K562 (cell line): ENCODE measurements at places on chromosomes 11 and 22. TPM values are rescaled to one million over a fixed set of nuclear protein-coding genes. Genes with fewer than 3 reads are reported as not detected.

DNA sequence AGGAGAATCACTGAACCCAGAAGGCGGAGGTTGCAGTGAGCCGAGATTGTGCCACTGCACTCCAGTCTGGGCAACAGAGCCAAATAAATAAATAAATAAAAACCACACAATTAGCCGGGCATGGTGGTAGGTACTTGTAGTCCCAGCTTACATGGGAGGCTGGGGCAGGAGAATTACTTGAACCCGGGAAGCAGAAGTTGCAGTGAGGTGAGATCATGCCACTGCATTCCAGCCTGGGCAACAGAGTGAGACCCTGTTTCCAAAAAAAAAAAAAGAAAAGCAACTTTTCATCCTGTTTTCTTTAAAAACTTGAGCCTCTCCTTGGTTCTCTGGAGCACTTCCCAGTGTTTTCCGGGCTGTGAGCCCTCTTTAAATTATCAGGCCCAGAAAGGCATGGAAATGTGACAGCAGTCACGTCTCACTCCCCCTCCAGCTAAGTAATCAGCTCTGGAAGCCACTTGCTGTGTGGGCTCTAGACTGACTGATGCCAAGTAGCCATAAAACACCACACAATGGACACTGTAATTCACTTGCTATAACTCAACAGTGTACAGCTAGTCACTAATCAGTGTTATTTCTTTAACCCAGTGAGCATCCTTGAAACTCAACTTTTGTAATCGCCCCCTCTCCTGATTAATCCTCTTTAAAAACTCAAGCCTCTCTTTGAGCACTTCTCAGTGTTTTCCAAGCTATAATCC lies 13.0 kb upstream of the MCHR1 start:
- peak; percentile 2 for DNase-seq

DNA sequence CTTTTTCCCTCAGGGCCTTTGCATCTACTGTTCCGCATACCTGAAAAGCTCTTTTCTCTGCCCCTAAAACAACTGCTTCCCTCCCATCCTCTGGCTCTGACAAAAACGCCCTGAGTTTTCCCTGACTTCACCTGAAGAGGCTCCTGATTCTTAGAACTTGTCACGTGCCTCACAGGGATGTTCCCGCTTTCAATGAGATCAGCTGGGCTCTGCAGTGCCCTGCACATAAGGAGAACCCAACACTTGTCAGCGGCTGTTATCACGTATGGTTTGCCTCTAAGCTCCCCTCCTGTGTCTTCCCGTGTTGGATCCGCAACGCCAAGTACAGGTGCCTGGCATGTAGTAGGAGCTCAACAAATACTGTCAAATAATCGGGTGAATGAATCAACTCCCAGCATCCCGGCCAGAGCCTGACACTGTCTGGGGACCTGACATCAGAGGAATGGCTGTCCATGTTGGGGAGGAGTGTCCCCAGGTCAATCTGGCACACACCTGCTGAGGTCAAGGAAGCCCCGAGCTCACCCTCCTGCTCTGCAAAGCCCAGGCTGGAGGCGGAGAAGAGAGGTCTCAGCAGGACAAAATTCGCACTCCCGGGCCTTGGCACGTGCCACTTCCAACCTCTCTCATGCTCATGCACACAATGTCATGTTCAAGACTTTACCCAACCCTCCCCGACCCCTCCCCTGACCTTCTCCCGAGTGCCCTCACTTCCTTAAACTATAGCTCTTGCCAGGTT lies 4.2 kb upstream of the GRK2 start:
- DNase-seq = no peak

- DNase-seq = no peak
Observed at GRCh38 chr11:126477535-126478305, 122.2 kb downstream of the ST3GAL4 start.

GRCh38 chr11:26439854-26440253 lies 107.9 kb downstream of the ANO3 start:
- no peak for DNase-seq

DNA sequence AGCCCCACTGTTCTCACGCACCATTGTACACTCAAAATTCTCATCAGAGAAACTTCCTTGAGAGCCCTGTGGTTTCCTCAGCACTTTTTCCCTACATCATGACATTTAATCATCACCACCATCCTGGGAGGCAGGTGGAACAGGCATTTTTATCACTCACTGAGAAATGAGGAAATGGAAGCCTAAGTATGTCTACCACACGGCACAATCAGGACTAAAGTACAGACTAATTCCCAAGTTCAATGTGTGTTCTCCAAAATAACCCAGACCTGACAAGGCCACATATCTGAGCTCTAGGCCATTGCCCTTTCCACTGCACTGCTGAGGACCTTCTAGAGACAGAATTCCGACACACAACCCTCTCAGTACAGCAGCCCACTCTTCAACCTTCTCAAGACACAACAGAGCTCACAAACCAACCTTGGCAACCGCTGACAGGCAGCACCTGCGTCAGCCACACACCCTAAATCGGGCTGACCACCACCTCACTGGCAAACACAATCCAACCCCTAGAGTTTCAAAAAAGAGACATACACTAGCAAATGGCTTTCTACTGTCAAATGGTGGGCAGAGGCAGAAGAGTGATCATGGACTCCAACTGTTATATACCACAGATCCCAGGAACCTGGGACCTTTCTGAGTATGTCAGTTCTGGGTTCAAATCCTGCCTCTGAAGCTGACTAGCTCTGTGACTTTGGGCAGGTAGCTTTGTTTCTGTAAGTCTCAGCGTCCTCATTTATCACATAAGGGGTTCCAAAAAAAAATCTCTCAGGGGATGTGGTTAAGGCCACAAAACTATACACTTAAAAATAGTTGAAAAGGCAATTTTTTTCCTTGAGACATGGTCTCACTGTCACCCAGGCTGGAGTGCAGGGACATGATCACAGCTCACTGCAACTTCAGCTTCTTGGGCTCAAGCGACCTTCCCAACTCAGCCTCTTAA lies 16.3 kb downstream of the SMCO4 start:
- no peak for DNase-seq

DNA sequence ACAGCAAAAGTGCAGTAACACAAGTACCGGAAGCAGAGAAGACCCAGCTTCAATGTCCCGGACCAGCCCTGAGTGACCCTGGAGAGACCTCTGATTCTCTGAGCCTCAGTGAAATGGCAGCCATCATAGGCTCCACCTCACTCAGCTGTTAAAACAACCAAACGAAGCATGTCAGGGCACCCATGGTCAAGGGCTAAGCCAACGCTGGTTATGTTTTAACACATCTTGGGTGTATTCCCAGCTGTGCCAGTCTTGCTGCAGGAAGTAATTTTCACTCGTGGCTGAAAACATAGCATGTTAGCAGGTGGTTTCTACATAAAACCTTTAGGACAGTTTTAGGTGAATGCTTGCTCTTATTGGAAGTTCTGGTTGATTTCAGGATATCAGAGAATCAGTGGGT lies 30.9 kb downstream of the LMO2 start:
- DNase-seq = no peak

GRCh38 chr22:46001046-46001425 lies 24.1 kb upstream of the WNT7B start:
- DNase-seq = no peak

GRCh38 chr11:8204025-8204424 lies 35.2 kb upstream of the RIC3 start:
- no peak for DNase-seq

GRCh38 chr22:27804470-27805297 lies 3.1 kb upstream of the MN1 start:
- peak; percentile 58 for DNase-seq

- DNase-seq = no peak
Observed at GRCh38 chr11:72514331-72514730, 80.0 kb upstream of the CLPB start.

GRCh38 chr11:125756050-125756449 lies 10.0 kb downstream of the PATE1 start:
- DNase-seq = no peak

- DNase-seq = no peak
Observed at GRCh38 chr11:94673386-94673785, 94.8 kb upstream of the AMOTL1 start.

DNA sequence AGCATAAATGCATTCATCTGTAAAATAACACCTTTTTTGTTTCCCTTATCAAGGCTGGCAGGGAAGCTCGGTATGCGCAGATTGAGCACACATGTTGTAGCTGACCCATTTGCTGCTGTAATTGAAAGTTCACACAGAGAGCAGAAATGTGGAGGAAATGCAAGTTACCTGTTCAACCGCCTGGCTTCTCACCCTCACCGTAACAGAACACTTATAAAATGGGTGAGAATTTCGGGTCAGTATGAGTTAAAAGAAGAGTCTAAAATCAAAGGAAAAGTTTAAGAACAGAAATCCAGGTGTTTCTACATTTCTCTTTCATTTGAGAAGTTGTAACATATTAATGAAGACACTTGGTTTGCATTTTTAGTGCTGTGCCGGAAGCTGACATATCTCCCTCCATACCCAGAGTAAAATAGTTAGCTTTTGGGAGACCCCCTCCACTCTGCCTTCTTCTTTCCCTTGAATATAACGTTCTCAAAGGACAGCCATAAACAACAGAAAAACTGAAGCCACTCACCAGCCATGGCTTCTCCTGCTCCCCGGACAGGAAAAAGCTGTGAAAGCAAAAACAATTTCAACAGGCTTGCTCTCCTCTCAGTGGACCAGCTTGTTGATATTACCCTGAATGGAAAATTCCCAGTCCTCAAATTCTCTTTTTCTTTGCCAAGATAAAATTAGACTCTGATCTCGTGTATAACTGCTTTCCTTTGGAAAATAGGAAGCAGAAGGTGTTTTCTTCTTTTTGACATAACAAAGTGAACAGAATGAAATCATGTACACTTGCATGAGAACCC lies at the start of gene CASP12:
TSS of gene CASP12 (minus strand) at position 570 of the 794 bp plus-strand sequence.
- DNase-seq = no peak

GRCh38 chr22:49792107-49792506 lies 35.6 kb downstream of the BRD1 start:
- DNase-seq = no peak

DNA sequence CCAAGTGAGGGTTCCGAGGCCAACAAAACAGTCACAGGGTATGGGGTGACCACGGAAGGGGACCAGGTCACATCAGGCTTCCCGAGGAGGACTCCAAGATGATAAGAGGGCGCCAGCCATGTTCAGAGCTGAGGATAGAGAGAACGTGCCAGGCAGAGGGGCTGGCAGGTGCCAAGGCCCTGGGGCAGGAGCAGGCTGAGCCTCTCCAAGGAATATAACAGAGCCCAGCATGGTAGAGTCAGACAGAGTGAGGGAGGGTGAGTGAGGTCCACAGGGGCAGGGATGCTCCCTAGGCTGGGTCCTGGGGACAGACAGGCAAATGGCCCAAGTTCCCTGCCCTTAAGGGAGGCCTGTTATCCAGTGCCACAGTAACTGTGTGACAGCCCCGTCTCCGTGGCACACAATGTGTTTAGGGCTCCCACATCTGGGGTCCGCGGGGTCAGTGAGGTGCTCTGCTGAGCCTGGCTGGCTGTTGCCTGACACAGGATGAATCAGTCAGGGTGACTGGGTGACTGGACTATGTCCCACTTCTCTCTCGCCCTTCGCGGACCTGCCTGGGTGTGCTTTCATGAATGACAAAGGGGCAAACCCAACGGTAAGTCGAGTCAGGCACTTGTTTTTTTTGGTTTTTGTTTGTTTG lies 105.3 kb downstream of the MPPED1 start:
- no peak for DNase-seq

GRCh38 chr11:57873196-57873911 lies 111.8 kb downstream of the CTNND1 start:
- DNase-seq = no peak

DNA sequence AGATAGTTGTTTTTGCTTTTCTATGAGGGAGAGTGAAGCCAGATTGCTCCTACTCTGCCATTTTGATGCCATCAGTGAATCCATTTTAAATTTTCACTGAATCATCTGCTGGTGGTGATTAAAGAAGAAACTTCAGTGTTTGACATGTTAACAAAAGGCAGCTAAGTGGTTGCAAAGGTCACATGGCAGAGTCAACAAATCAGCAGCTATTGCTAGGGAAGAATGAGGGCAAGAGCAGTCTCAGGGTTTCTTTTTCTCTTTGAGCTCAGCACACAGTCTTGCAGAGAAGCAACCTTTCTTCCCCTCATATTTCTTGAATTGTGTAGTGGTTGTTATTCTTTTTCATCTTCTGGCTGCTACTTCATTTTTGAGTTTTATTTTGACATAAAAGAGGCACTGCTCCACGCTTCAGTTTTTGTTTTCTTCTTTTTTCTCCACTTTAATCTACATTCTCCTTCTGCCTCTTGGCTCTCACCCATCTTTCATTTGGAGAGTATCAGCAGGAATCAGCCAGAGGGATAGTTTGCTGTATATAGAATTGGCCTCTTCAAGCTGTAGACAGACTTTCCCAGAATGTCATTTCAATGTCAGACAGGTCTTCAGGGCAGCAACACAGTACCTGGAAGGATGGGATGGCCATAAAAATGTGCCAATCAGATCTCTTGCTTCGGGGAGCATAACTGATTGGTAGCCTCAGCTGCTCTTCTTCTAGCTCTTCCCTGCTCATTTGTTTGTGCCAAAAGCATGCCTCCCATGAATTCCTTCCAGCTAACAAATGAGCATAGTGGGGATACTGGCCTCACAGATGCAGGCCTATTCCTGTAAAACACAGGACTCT lies 153.9 kb downstream of the TRPC6 start:
- no peak for DNase-seq

DNA sequence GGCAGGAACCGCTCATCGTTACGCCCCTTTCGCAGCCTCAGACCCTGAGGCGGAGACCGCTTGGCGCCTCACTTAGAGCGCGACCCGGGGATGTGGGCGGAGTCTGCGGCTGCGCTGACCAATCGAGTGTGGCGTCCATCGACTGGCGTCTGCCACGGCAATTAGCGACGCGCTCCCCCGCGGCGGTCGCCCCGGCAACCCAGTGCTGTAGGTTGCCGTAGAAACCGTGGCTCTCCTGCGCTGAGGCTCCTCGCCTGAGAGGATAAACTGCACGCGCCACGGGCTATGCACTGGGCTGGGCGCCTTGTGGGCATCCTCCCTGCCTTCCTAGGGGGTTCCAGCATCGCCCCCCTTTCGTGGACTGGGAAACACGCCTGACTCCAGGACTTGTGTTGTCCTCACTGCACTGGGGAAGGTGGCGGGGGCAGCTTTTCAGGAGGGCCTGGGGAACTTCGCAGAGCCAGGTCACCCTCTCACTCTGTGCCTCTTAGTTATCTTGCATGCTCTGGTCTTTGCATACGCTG lies 701 bp upstream of the P2RX6 start:
- peak; percentile 100 for DNase-seq

GRCh38 chr22:29740216-29740615 lies 20.4 kb downstream of the CABP7 start:
- DNase-seq = no peak

APOL5 gene
- polyA plus RNA-seq = not detected in 2 replicates

CCDC116 gene
- 7.1 and 8.6 TPM in 2 replicates for polyA plus RNA-seq

C22orf15 gene
- 0.07 TPM in 1 of 2 replicates, not detected in the other for polyA plus RNA-seq

DDTL gene
- 0.05 and 0.30 TPM in 2 replicates for polyA plus RNA-seq

CRYBB2 gene
- not detected in 2 replicates for polyA plus RNA-seq

TENM4 gene
- polyA plus RNA-seq = not detected in 2 replicates

SERHL2 gene
- 33.6 and 33.8 TPM in 2 replicates for polyA plus RNA-seq

DMC1 gene
- polyA plus RNA-seq = 55.5 and 73.8 TPM in 2 replicates

ABTB2 gene
- 0.04 and 0.07 TPM in 2 replicates for polyA plus RNA-seq
